AG04450 (cell line): ENCODE measurements at places on chromosomes 6 and 20. TPM values are rescaled to one million over a fixed set of nuclear protein-coding genes. Genes with fewer than 3 reads are reported as not detected.

Gene GRM1
- 0.01 TPM in 2 replicates for polyA plus RNA-seq

Gene KIFC1
- polyA plus RNA-seq, result 10.2 TPM in 2 replicates

Gene PHF1
- polyA plus RNA-seq, result 26.6 and 29.7 TPM in 2 replicates

Gene NR2E1
- polyA plus RNA-seq, result not detected in 2 replicates

Gene ARMH2
- polyA plus RNA-seq, result not detected in 2 replicates

Gene TAF8
- polyA plus RNA-seq, result 14.6 and 15.0 TPM in 2 replicates

Gene MUCL3
- polyA plus RNA-seq, result not detected in 2 replicates

Gene SULF2
- polyA plus RNA-seq, result 0.73 and 1.5 TPM in 2 replicates

Gene PEX6
- polyA plus RNA-seq, result 6.8 and 7.4 TPM in 2 replicates

Gene VSTM2L
- 0.25 and 0.50 TPM in 2 replicates for polyA plus RNA-seq

Gene SLPI
- polyA plus RNA-seq, result not detected in 2 replicates

Gene TFAP2D
- polyA plus RNA-seq, result not detected in 2 replicates

Gene FAM217A
- polyA plus RNA-seq, result not detected in 2 replicates

Gene UBE2C
- 25.3 and 27.8 TPM in 2 replicates for polyA plus RNA-seq

Gene ABHD16A
- 34.0 and 36.3 TPM in 2 replicates for polyA plus RNA-seq

Gene CDH4
- 1.6 and 2.1 TPM in 2 replicates for polyA plus RNA-seq
